Fibroblast of skin of right biceps (primary cell): ENCODE measurements at places on chromosomes 5 and 9.

- peak; percentile 8 for DNase-seq
These were observed 23.4 kb downstream of the CDK20 start for GRCh38 chr9:87950765-87951488.

DNA sequence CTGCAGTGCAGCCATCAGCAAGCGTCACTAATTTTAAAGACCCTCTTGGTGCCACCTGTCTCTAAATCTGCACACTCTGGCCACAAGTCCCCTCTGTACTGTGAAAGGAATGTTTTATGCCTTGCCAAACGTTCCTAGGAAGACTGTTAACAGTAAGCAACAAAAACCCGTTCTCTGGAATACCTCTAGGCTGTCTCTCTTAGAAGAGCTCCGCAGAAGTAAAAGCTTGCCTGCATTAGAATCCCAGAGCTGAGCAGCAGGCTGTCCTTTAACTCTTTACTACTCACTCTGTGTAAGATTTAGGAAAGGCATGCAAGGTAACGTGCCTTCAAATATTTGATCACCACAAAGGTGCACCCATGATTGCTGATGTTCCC, 53.9 kb upstream of the C9orf72 start:
- DNase-seq = no peak

DNA sequence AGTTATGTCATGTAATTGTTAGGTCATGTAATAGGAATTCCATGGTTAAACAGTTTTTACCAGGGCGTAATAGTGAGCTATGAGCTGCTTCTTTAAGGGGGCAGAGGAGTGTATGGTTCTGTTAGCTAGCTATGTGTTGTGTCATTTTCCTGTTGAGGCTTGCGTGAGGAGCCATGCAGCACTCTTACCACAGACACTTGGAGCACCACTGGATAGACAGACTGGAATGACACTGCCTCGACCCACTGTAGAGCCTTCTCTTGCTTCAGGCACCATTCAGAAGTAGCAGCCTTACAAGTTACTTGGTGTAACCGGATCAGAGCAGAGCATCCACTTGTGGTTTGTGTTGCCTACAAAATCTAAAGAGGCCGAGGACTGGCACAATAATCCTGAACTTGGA, 28.3 kb upstream of the STOM start:
- peak; percentile 99 for DNase-seq

DNA sequence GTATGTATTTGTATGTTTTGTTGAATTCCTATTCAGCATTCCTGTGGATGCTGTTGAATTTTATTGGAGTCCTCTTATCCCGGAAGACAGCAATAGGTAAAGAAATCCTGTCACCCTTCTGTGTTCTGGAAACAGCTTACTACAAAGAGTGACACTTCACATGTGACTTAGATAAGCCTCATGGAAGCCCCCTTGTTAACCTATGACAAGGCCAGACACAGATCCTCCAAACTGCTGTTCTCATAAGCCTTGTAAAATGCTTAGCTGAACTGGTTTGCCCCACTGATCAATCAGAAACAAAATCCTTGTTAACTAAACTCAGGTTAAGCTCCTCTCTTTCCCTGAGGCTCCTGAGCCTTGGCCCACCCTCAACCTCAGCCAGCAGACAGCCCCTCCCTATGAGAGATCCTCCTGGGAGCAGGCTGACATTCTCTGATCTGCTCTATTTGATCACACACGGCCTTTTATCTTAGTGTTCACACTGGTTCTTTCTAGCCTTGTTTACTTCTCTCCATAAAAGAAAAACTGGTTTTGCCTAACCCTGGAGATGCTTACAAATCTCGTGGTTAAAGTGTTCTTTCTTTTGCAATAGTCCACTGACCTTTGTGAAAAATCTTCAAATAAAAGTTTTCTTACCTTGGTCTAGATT, 29.4 kb upstream of the ATP6V1G1 start:
- DNase-seq = no peak
